Activated naive CD4-positive, alpha-beta T cell treated with anti-CD3 and anti-CD28 coated beads, Interleukin-2, amount 50 U/mL, for 16 hours (primary cell): ENCODE measurements at places on chromosomes 11 and 22.

- DNase-seq = no peak
Measured at GRCh38 chr11:1064167-1064566, 10.5 kb upstream of the MUC2 start.

DNA sequence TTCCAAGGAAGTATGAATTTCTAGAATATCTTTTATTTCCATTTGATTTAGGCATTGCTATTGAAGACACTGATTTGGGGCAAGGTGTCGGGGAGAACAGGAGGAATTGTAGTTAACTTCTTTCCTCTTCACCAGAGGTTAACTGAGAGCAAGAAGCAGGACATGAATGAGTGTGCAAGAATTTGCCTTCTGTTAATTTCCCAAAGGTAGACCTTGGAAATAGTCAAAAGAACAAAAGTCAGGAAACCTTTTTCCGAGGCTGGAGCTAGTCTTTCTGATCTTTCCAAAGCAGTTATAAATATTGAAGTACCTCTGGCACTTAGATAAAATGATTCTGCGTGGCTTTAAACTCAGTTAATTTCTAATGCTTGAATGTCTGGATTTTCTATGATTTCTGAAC lies 66.9 kb downstream of the MTMR3 start:
- no peak for DNase-seq

- no peak for DNase-seq
Measured at GRCh38 chr11:116104498-116105174, 600.4 kb upstream of the CADM1 start.

- no peak for DNase-seq
Measured at GRCh38 chr22:40757071-40757470, 62.1 kb downstream of the SLC25A17 start.

DNA sequence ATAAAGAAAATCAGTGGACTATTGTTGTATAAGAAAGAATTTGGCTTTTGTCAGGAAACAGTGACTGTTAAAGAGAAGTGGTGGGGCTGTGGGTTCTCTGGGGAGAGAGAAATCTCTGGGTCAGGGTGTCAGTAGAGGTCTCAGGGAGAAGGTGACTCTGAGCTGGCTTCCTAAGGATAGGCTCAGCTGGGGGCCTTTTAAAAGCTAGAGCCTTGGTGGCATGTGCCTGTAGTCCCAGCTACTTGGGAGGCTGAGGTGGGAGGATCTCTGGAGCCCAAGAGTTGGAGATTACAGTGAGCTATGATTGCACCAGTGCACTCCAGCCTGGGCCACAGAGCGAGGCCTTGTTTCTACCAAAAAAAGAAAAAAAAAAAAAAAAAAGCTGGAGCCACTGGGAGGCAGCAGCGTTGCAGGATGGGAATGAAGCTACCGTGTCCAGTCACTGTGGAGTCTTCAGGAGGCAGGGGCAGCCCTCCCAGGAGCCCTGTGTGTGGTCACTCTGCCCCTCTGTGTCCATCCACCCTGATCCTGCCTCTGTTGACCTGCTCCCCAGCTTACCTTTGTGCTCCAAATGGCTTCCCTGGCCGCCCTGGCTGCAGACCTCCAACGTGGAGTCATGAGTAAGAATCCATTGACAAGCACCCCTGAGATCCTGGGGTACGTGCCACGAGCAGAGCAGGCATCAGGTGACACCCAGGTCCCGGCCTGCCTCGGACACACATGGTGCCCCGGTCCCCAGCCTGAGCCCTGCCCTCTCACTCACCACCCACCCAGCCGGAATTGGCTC lies 5.4 kb upstream of the MIF start:
- no peak for DNase-seq

DNA sequence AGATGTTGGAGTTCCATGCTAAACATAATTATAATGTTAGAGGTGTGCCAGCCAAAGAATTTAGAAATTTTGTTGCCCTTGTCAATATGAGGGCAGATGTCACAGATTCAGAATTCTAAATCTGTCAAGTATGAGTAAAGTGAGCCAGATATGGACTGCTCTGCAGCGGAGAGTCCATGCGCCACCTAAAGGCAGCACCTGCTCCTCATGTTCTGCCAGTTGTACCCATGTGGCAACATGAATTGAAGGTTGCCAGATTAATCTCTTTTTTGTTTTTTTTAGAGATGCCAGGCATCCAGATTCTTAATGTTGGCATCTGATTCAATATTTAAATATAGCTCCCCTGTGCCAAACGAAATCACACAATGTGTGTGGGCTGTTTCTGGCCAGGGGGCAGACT lies 678.6 kb upstream of the ANO5 start:
- DNase-seq = no peak

- DNase-seq = no peak
Measured at GRCh38 chr11:35566181-35566580, 40.8 kb upstream of the PAMR1 start.

- DNase-seq = peak; percentile 37
Measured at GRCh38 chr11:125886997-125887372, 483 bp upstream of the HYLS1 start.
